ENCODE measurements at places on chromosomes 12 and 14.

DNA sequence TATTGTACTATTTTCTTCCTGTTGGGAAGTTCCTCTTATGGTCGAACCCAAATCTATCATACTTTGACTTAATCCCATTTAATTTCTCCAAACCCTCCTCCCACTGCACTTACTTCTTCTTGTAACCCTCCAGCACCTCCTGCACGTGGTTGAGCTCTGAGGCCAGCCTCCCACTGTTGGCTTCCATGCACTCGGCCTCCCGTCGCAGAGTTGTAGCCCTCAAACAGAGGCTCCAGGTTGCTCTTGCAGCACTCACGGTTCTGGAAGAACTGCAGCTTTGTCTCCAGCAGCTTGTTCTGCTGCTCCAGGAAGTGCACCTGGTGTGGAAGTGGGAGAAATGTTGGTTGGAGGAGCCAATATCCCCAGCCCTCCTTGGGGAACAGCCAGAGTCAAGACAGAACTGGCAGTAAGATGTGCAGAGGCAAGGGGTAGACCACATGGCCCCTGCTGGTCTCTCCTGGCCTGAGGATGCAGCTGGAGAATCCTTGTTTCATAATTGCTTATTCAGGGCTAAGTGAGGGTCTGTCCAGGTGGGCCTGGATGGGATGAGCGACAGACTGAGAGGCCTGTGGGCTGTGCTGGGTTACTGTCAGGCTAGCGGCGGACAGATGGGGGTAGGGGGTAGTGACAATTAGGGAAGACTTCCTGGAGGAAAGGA, 18.4 kb upstream of the KRT86 start:
- H3K27me3 ChIP-seq: no peaks in the 10 kb centered on the region
- no peaks in the 10 kb centered on the region for H3K4me1 ChIP-seq
- H3K36me3 ChIP-seq: no peaks in the 10 kb centered on the region
- no peak overlapping the region for H3K4me3 ChIP-seq
- H3K27ac ChIP-seq: no peak overlapping the region

- DNase-seq: no peak
- H3K4me1 ChIP-seq: no peaks in the 10 kb centered on the region
- H3K4me3 ChIP-seq: no peak overlapping the region
These were observed 14.9 kb downstream of the C2CD5 start for GRCh38 chr12:22529281-22530060.

GRCh38 chr12:119178544-119179334, at the start of gene HSPB8:
Gene HSPB8 (plus strand): TSS chr12:119178931. CDS start chr12:119179313, 382 bp downstream.
- no peaks in the 10 kb centered on the region for H3K27me3 ChIP-seq
- H3K4me3 ChIP-seq: no peak within 1 kb of the TSS
- no peaks in the 10 kb centered on the region for H3K36me3 ChIP-seq
- DNase-seq: no peak

DNA sequence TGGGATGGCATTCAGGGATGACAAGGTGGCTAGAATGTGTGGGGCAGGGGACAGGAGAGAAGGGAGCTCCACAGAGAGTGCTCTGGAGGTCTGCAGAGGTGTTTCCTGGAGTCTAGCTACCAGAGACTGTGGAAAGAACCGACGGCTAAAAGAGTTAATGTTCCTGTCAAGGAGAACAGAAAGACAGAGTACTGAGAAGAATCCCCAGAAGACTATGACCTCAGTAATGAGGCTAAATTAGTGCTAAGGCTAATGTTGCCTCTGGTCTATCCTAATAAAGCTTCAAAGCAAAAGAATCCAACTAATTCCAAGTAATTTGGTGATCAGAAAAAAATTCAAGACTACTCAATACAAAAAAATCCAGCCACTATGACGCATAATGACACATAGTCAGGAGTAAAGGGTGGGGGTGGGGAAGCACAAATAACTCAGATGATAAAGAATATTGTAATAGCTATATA, 44.7 kb downstream of the FERMT2 start:
- H3K4me1 ChIP-seq: no peaks in the 10 kb centered on the region
- no peak for DNase-seq
- no peaks in the 10 kb centered on the region for H3K36me3 ChIP-seq
- H3K27ac ChIP-seq: no peak overlapping the region
- H3K27me3 ChIP-seq: no peaks in the 10 kb centered on the region

GRCh38 chr12:54351341-54351740, 12.9 kb downstream of the GPR84 start:
- H3K36me3 ChIP-seq: peaks cover 39% of the 10 kb centered on the region
- no peak overlapping the region for H3K4me3 ChIP-seq
- no peak overlapping the region for H3K27ac ChIP-seq
- no peak for DNase-seq

- no peaks in the 10 kb centered on the region for H3K4me1 ChIP-seq
- no peak overlapping the region for H3K4me3 ChIP-seq
- no peak overlapping the region for H3K27ac ChIP-seq
- DNase-seq: no peak
These were observed 52.3 kb downstream of the KCNK10 start for GRCh38 chr14:88270776-88271175.

GRCh38 chr14:76267322-76268046, 108.5 kb upstream of the ESRRB start:
- no peaks in the 10 kb centered on the region for H3K4me1 ChIP-seq
- no peak overlapping the region for H3K4me3 ChIP-seq
- no peaks in the 10 kb centered on the region for H3K36me3 ChIP-seq
- no peaks in the 10 kb centered on the region for H3K27me3 ChIP-seq
- no peak overlapping the region for H3K27ac ChIP-seq

DNA sequence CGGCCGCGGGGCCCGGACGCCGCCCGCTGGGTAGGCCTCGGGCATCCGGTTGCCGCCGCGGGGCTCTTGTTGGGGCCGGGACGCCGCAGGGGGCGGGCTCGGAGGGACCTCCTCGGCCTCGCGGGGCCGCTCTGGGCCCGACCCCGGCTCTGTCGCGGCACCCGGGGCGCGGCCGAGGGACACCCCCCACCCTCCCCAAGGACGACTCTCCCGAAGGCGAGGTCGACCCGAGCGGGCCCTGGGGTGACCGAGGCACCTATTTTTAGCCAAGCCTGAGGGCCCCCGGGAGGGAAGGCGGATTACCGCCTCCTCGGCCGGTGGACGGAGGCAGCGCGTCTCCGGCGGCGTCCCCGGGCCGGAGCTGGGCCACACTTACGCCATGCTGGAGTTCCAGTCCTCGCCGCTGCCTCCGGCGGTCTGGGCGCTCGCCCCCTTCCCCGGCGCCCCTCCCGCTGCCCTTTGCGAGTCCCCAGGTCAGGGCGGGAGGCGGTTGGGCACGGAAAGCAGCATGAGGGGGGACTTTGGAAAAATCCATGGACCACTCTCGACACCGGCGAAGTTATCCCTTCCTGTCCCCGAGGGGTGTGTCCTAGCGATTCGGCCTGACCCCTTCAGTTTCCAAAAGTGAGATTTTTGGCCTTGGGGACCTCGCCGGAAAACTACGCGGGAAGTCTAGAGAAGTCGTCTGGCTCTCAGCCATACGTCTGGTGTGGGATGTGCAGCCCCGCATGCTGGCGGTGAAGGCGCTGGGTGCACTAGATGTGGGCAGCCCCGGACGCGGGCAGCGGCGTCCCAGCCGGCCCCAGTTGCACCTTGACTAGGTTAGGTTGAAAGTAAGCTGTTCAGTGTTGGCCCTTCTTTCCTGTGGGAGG, 699 bp downstream of the KTN1 start:
- peak overlapping the region; percentile 70 for H3K27ac ChIP-seq
- H3K4me1 ChIP-seq: peaks cover 48% of the 10 kb centered on the region
- H3K4me3 ChIP-seq: peak overlapping the region; percentile 69
- DNase-seq: peak; percentile 72
- no peaks in the 10 kb centered on the region for H3K36me3 ChIP-seq

DNA sequence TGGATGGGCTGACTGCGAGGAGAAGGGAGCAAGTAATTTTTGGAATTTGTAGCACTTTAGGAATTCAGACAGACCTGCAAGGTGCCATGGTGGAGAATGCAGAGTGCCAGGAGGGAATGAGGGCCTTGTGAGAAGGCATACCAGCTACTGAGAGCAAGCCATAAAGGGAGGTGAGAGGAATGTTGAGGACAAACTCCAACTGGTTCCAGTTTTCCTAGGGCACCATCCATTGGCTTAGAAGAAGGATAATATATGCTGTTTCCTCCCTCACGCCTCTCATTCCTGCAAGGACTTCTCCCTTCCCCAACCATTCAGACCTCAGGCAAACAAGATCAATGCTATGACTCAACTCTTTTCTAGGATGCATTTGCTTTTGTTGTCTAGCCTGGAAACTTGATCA, 11.2 kb upstream of the DAAM1 start:
- H3K27me3 ChIP-seq: peaks cover 5% of the 10 kb centered on the region
- no peak overlapping the region for H3K4me3 ChIP-seq
- H3K36me3 ChIP-seq: no peaks in the 10 kb centered on the region

GRCh38 chr14:100078216-100078803, 13.1 kb downstream of the EVL start:
- H3K36me3 ChIP-seq: peaks cover 29% of the 10 kb centered on the region
- H3K4me1 ChIP-seq: peaks cover 96% of the 10 kb centered on the region
- DNase-seq: no peak

DNA sequence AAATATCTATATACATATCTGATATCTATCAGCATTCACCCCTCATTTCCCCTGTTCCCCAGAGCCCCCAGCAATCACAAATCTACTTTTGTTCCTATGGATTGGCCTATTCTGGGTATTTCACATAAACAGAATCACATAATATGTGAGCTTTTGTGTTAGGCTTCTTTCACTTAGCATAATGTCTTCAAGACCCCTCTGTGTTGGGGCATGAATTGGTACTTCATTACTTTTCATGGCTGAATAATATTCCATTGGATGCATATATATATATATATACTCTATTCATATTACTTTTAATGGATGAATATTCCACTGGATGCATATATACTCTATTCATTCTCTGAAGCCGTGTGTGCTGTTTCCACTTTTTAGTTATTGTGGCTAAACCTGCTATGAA, 28.7 kb downstream of the CAMKK2 start:
- H3K36me3 ChIP-seq: peaks cover 5% of the 10 kb centered on the region
- H3K27me3 ChIP-seq: no peaks in the 10 kb centered on the region
- H3K4me3 ChIP-seq: no peak overlapping the region
- no peak for DNase-seq
- no peaks in the 10 kb centered on the region for H3K4me1 ChIP-seq

DNA sequence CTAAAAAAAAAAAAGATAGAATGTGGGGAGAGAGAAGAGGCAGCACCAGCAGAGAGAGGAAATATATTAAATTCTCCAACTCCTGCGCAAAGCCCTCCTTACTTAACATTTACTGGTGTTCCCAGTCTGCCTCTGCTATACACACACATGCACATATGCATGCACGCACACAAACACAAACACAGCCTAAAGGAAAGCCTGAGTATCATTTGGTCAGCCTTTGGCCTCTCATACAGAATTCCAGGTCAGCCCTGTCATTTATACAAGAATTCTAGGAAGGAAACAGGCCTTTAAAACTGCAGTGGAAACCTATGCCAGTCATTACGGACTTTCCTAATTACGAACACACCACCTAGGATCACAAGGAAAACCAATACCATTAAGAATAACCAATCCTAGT, 269.4 kb downstream of the ITPR2 start:
- no peak overlapping the region for H3K4me3 ChIP-seq
- H3K36me3 ChIP-seq: no peaks in the 10 kb centered on the region
- no peak overlapping the region for H3K27ac ChIP-seq
- H3K4me1 ChIP-seq: no peaks in the 10 kb centered on the region
- DNase-seq: no peak
- H3K27me3 ChIP-seq: no peaks in the 10 kb centered on the region

DNA sequence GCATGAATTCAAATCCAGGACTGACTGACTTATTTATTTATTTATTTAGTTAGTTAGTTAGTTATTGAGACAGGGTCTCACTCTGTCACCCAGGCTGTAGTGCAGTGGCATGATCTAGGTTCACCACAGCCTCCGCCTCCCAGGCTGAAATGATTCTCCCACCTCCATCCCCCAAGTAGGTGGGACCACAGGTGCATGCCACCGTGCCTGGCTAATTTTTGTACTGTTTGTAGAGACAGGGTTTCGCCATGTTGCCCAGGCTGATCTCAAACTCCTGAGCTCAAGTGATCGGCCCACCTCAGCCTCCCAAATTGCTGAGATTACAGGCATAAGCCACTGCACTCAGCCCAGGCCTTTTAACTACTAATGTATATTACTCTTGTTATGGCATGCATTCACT, 36.0 kb downstream of the BTG1 start:
- no peak overlapping the region for H3K4me3 ChIP-seq
- H3K36me3 ChIP-seq: no peaks in the 10 kb centered on the region
- no peaks in the 10 kb centered on the region for H3K27me3 ChIP-seq
- H3K27ac ChIP-seq: no peak overlapping the region
- no peak for DNase-seq
- H3K4me1 ChIP-seq: peaks cover 64% of the 10 kb centered on the region

DNA sequence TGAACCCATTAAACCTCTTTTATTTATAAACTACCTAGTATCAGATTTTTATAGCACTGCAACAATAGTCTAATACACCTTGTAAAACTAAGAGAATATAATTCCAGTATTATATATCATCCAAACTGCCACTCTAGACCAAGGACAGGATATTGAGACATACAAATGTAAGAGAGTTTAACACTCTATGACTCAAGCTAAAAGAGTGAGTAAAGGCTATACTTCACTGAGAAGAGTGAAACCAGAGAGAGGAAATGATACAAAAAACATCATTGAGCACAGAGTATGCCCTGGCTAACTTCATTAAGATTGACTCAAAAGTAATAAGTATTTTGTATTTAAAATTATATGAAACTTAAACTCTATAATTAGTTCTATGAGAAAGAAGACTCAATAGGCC, 1951.9 kb upstream of the SEL1L start:
- H3K27me3 ChIP-seq: no peaks in the 10 kb centered on the region
- no peaks in the 10 kb centered on the region for H3K4me1 ChIP-seq
- DNase-seq: no peak
- no peak overlapping the region for H3K4me3 ChIP-seq
- no peaks in the 10 kb centered on the region for H3K36me3 ChIP-seq

GRCh38 chr12:13380297-13380696, 183.8 kb downstream of the EMP1 start:
- H3K27me3 ChIP-seq: no peaks in the 10 kb centered on the region
- no peak overlapping the region for H3K4me3 ChIP-seq
- DNase-seq: no peak
- no peaks in the 10 kb centered on the region for H3K36me3 ChIP-seq
- no peak overlapping the region for H3K27ac ChIP-seq
- no peaks in the 10 kb centered on the region for H3K4me1 ChIP-seq

DNA sequence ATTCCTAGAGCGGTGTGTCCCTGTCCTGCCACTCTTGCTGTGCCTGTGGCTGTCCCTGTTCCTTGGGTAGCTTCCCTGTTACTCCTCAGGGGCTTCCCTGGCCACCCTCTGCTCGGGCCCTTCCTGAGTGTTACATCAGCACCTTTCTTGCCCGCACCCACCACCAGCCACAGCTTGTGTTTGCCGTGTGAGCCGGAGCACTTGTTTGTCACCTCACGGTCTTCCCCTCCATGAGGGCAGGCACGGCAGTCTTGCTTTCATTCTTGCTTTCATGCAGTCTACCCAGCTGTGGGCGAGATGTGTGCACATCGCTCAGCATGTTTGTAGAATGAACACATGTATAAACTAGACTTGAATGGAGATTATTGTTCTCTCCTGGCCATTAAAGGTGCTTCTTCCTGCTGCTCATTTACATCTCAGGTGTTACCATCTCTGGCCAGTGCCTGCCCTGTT, 42.0 kb downstream of the TRAF3 start:
- H3K36me3 ChIP-seq: no peaks in the 10 kb centered on the region
- H3K4me1 ChIP-seq: peaks cover 45% of the 10 kb centered on the region
- peak; percentile 21 for DNase-seq
- no peak overlapping the region for H3K27ac ChIP-seq
- no peak overlapping the region for H3K4me3 ChIP-seq

Measured in CD8-positive, alpha-beta memory T cell (primary cell).